Activated CD4-positive, alpha-beta T cell treated with anti-CD3 and anti-CD28 coated beads for 1 hour (primary cell): ENCODE measurements at places on chromosomes 3 and 15.
A peak's percentile ranks its signal among the peaks of the same experiment; 100 is the strongest.

DNA sequence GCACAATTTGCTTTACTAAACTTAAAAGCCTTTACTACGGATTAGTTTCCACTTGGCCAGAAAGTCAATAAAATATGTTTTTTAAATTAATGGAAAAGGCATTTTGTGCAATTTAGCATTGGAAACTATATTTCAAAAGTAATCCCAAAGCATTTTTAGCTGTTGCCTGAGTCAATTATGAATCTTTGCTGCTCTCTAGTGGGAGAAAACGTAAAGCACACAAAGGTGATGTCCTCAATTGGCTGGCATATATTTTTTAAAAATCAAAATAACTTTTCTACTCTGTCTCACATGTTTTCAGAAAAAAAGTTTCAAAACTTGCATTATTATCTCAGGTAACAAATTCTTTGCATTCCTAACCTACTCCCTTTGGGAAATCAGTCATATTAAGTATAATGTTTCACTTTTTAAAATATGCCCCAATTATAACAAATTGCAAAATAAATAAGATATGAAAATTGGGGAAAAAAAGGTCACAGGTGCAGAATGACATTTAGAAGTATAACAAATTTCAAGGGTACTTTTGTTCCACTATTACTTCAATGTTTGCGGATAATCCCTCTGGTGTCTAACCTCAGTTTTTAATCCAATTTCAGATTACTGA is 47.2 kb upstream of the TEX55 start:
- no peak for DNase-seq

DNA sequence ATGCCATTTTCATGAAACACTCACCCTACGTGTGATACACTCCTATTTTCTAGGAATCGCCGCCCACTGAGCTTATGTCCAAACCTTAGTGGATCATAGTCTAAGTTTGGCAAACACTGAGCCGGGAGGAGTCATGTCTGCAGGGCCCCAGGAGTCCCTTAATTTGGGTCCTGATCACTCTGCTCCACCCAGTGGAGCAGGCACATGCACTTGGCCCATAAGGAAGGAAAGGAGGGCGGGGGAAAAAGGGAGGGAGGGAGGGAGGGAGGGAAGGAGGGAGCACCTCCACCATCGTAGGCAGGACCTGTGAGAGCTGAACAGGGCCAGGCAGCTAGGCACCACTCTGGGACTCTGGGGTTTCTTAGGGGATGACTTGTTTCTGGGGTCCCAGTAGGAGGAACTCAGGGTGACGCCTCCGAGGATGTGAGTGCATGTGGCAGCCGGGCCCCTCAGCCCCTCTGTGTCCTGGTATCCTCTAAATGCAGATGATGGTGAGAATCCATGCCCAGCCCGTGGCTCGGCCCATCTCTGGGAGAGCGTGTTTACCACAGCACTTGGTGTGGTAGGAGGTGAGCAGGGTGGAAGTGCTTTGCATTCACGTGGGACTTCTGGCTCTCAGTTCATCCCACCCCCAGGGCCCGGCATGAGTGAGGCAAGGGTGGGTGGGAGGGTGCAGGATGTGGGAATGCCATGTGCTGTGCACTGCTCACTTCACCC is 109.4 kb downstream of the KLF13 start:
- no peak for DNase-seq

DNA sequence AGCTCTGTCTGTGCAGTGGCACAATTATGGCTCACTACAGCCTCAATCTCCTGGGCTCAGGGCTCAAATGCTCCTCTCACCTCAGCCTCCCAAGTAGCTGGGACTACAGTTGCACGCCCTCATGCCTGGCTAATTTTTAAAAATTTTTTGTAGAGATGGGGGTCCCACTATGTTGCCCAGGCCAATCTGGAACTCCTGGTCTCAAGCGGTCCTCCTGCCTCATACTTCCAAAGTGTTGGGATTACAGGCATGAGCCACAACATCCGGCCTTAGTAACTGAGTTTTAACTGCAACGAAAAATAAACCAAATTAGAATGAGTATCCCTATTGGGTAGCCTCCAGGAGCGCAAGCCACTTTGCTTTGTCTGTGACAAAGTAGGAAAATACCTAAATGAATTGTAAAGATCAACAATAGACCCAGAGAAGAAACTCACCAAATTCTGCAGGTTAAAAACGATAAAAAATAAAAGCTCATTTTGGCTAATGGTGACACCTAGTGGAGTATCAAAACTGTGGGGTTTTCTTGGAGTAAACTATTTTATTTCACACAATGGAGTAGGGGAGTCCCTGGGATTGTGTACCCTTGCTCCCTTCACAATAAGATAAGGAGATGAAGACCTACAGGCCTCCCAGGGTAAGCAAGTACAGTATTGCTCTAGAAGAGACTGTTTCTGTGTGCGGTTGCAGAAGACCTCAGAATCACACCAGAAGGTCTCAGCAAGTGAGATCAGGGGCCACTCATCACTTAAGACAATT is 21.0 kb upstream of the CA12 start:
- DNase-seq: no peak

- DNase-seq: no peak
Measured at GRCh38 chr15:81939604-81940440, 106.0 kb downstream of the MEX3B start.

DNA sequence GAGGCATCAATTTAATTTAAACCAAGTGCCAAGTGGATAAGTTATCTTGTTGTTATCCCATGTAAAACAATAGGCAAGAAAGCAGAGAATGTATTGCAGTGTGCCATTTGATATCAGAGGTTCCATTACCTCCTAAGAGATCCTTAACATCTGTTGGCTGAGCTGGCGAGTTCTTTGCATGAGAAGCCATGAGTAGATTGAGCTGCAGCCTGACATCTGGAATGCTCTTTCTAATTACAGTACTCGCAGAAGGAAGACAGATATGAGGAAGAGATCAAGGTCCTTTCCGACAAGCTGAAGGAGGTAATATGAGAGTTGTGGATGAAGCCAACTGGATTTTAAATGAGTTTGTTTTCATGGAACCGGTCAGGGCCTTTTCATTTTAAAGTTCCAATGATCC is 19.4 kb downstream of the TPM1 start:
- DNase-seq: no peak

- no peak for DNase-seq
Measured at GRCh38 chr3:8503871-8504610, 2.4 kb downstream of the LMCD1 start.

- DNase-seq: no peak
Measured at GRCh38 chr3:51896607-51897305, 6.4 kb downstream of the IQCF1 start.

- no peak for DNase-seq
Measured at GRCh38 chr3:101979033-101979432, 129.7 kb downstream of the NFKBIZ start.

DNA sequence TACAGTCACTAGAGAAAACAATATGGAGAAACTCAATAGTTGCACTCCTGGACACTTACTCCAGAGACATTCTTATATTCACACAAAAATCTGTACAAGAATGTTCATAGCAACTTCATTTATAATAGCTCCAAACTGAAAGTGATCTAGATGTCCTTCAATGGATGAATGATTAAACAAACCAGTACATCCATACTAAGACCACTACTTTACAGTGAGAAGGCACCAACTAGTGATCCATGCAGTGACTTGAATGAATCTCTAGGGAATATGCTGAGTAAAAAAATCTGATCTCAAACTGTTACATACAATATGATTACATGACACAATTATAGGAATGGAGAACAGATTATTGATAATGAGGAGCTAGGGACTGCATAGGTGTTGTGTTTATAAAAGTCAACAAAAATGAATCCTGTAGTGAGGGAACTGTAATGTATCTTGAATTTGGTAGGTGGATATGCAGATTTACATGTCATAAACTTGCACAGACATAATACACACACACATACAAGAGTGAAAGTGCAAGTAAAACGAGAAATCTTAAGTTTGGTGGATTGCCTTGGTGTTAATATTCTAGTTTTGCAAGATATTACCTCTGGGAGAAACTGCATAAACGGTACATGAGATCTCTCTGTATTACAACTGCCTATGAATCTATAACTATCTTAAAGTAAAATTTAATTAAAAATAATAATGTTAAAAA is 85.7 kb downstream of the SPATA16 start:
- DNase-seq: no peak

GRCh38 chr15:69826819-69827175 is 270.9 kb downstream of the TLE3 start:
- DNase-seq: no peak

DNA sequence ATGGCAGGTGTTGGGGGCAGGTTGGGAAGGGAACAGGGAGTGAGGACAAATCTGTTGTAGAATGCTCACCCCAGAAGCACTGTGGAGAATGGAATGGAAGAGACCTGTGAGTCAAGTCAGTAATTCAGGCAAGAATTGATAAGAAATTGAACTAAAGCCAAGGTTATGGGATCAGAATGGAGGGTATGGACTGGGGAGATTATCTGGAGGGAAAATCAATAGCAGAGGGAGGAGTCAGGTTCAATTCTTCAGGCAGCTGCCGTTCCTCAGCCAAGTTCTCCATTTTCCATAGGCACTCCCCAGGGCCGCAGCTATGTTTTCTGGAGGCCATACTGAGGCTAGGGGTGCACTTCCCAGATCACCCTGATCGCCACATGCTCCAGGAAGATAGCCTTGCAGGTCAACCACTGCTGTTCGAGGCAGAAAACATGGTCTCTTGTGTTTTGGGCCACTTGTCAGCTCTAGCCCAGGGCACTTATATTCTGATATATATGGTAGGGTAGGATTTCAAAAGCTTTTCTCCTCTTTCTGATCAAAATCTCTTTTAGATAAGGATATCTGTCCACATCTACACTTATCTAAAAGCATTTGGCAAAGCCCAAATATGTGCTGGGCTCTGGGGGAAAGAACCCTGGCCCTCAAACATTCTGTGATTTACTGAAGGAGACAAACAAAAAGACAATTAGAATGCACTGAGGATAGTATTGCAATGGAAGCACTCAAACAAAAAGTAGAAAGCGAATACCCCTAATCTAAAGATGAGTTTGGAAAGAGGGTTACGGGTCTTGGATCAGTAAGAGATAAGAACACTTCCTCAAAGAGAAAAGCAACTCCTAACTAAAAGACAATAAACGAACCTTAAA is 92.3 kb downstream of the TMEM212 start:
- no peak for DNase-seq

DNA sequence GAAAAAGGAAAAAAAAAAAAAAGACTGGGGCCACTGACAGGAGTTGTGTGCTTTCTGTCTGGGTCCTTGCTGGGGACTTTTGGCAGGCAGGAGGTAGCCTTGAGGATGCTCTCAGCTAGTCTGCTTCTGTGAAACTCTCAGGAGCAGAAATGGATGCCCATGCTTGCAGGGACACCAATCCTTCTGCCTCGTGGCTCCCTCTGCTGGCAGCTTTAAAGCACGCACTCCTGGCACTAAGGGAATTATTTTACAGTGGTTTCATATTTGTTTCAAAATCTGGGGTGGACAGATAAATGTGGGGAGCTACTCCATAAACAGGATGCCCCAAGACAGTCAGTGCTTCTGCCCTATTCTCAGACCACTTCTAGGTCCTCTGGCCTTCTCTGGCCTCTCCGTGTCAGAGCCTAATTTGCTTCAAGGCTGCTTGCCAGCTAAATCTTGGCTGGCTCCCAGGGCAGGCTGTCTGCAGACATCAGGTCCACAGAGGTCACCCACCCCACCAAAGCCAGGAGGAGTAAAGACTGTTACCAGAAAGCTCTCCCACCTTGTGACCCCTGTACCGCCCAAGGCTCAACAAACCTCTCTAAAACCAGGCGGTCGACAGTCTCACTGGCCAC is 17.1 kb downstream of the TRAIP start:
- peak; percentile 70 for DNase-seq

- DNase-seq: no peak
Measured at GRCh38 chr3:88882121-88882520, 225.3 kb upstream of the EPHA3 start.

GRCh38 chr3:32106929-32107362 is 526 bp downstream of the GPD1L start:
- no peak for DNase-seq

DNA sequence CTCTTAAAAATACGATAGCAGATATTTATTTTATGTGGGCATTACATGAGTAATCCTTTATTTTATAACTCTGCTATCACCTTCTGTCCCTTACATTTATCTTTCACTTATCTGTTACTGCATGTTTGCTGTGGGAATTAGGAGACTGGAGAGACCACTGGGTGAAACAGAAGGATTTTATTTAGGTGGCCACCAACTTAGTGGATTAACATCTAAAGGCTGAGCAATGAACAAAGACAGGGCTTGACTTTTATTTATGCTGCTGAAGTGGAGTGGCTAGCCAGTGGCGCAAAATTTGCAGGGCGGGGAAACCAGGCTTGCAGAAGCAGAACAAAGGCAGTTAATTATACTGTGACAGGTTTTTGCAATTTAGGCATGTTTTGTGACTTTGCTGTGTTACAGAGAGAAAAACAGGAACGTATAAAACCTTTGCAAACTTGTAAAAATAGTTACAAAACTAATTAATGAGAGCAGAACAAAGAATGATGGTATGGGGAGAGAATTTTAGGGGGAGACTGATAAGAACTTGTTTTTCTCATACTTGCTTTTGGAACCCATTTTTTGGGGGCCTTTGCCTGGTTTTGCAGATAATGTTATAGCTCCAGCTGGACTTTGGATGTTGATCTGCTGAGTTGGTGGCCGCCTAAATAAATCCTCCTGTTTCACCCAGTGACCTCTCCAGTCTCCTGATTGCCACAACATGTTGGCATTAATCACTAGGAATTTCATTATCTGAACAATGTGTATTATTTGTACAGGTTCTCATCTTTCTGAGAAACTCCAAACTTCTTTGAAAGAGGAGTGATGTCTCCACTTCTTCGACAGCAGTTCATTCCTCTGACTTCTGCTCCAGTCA is 18.0 kb downstream of the KLHL24 start:
- DNase-seq: no peak

DNA sequence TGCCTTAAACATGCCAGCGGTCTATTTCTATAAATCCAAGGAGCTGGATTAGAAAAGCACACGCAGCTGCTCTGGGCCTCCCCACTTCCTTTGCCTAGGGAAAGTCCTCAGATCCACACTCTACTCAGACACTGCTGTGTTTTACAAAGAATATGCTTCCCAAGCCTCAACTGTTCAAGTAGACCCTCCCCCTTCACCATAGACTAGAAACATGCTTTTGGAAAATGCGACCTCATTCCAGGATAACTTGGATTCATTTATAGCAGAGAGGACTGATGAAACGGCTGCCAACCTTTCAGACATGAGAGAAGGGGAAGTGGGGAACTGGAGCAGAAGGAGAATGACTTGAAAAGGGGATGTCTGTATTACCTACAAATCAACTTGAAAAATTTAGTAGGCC is 64.0 kb downstream of the P3H2 start:
- DNase-seq: no peak

DNA sequence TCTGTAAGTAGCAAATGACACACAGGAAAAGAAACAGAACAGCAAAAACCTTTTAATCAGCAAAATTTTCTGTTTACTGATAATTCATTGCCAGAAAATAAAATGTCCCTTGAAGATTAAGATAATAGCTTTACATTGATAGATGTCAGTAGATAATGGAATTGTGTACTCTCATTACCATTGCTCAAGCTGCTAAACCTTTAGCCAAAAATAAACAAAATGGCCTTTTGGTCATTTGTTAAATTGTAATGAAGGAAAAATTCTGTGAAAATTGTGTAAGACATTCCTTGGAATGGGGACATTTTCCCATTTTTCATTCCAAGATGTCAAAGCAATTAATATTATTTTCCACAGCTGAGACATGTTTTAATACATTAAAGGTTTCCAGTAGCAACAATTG is 189.8 kb downstream of the PLOD2 start:
- DNase-seq: no peak
